ENCODE measurements at places on chromosomes 11 and 22. TPM values are rescaled to one million over a fixed set of nuclear protein-coding genes. Genes with fewer than 3 reads are reported as not detected.

GRCh38 chr22:46902436-46902835, 140.0 kb downstream of the TBC1D22A start:
- no peak for DNase-seq

GRCh38 chr11:69295995-69296889, 2.3 kb downstream of the MYEOV start:
- DNase-seq: no peak

LGALS12 gene
- total RNA-seq: not detected

KRTAP5-9 gene
- not detected for total RNA-seq

GRCh38 chr11:9351321-9351881, 33.1 kb upstream of the IPO7 start:
- DNase-seq: no peak

- peak; percentile 23 for DNase-seq
These were observed 26.0 kb downstream of the ZNRF3 start for GRCh38 chr22:28909375-28909774.

CENATAC gene
- total RNA-seq: 23.6 TPM

GRCh38 chr11:100823360-100823759, 136.3 kb downstream of the ARHGAP42 start:
- no peak for DNase-seq

DNA sequence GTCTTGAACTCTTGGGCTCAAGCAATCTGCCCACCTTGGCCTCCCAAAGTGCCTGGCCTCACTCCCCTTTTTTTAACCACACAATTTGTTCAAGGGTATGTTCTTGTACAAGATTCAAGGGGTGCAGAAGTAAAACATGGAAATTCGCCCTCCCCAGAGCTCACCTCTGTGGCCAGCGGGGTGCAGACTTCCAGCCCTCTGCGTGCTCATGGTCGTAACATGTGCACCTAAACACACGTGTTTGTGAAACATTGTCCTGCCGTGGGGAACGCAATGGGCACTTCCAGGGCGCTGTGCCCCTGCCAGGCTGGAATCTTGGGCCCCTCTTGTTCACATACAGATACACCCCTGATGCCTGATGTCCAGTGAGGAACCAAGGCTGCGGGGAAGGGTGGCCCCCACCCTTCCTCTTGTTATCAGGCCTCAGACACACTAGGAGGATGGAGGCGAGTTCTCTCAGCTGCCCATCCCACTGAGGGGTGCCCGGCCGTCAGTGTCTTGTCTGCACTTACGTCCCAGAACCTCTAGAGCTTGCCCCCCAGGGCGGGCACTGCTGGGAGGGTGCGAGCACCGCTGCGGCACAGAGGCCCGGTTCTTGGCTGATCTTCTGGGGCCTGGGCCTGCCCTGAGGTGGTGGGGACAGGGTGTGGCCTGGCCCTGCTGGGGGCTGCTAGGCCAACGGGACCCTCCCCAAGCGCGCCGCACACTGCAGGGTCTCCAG, 4.1 kb upstream of the EPS8L2 start:
- no peak for DNase-seq

DNA sequence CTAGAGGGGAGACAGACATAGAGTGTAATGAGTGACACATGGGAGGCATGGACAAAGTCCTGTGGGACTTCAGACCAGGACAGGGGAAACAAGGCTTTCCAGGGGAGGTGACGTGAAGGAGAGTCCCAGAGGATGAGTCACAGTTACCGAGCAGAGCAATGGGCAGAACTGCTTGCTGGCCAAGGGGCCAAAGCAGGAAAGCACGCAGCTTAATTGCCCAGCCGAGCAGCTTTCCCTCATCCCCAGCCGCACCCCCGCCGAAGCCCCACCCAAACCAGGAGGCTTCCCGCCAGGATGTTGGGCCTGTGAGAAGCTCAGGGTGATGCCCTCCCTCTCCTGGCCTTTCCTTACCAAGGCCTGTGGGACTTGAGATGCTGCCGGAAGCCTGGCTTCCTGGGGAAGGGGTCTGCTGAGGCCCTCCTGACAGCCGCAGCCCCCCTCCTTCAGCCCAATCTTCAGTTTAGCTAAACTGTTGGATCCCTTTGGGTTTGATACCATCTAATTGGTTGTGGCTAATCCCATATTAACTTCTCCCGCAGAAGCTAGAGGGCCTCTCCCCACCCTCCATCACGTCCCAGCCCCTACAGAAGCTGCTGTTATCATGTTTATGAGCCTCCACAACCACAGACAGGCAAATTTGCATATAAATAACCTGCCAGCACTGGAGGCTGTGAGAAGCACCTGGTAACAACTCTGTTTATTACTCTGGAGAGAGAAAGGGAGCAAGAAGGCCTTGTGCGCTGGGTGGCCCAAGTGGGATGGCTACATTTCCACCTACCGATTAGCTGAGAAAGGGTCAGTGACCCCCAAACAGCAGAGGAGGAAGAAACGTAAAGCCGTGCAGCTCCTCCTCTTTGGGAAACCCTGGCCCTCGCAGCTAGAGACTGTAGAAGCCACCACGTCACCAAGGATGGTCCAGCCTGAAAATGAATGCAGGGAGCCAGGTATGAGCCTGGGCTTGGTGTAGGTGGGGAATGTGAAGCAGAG, 80.0 kb downstream of the TRIM29 start:
- DNase-seq: no peak

DNA sequence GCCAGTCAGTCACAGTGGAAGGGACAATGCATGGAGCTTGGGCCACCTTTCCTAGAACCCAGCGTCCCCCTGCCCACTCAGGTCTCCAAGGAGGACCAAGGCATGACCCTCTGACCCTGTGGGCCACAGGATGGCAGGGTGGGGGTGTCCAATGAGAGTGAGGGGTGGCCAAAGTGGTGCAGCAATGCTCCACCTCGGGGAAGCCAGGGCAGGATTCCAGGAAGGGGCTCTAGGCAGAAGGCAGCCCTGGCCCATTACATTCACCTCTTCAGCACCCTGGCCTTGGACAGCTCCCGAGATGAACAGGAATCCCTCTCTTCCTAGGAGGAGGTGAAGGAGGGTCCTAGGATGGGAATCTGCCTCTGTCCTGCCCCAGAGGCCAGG, 597.5 kb downstream of the BRD1 start:
- DNase-seq: no peak

- no peak for DNase-seq
These were observed 124.5 kb upstream of the SYT13 start for GRCh38 chr11:45410391-45411227.

CARD18 gene
- not detected for total RNA-seq

GRCh38 chr11:68521969-68522652, 61.6 kb downstream of the PPP6R3 start:
- no peak for DNase-seq

GRCh38 chr11:2589538-2589934, 110.3 kb downstream of the KCNQ1OT1 start:
- peak; percentile 3 for DNase-seq

OR4C45 gene
- not detected for total RNA-seq

DNA sequence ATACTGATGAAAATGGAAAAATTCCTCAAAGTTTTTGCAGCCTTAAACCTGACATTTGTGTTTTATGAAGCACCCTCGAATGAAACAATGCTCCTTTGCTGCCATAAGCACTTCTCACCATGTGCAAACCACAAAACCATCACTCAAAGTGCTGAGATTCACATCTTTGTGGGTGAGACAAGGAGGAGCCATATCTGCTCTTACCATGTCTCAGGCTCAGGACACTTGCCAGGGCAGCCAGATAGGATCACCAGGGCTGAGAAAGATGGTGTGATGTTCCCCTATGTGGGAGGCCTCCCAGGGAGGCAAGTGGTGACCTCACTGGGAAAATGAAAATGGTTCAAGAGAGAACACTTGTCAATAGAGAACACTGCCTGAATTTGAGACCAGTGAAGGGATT, 120.4 kb downstream of the CCDC34 start:
- DNase-seq: no peak

DNA sequence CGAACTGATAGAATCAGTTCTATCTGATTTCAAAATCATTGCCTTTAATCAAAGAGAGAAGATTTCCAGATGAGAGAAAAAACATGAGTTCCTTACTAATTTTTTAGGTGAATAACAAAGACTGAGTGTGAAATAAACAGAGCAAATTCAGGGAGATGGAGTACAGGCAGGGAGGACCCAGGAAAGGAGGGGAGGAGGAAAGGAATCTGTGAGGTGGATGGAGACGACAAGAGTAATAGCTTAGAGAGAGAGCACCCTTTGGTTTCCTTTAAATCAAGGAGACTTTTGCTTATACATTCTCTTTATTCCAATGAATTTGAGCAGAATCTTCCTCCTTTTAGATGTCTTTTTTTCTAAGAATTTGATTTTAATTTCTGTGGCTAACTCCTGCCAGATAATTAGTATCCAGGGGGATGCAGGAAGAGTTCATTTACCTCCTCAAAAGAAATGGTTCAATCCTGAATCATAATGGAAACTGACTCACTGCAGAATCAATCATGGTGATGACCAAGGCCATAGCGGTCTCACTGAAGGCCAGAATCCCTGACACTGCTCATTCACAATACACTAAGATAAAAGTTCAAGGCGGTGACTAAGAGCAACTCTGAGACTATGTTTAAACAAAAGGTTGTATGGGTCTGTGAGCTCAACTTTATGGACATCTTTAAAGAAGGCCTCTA, 234.0 kb upstream of the ZC3H12C start:
- DNase-seq: no peak

GRCh38 chr22:30920407-30920806, 48.2 kb downstream of the MORC2 start:
- peak; percentile 86 for DNase-seq

DNA sequence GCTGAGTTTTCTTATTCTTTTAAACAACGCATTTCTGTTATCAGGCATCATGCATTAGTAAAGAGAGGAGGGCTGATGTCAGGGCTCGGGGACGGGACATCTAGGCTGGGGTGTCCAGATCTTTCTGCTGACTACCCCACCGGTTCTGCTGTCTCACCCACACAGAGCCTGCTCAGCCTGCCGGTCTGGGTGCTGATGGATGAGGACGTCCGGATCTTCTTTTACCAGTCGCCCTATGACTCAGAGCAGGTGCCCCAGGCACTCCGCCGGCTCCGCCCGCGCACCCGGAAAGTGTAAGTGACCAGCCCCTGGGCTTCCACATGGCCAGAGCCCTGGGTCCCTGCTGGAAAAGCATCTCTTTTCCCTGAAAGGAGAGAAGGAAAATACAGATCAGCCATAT, 9.4 kb downstream of the NCF4 start:
- DNase-seq: no peak
